ENCODE measurements at places on chromosomes 16 and 17.

GRCh38 chr16:86455640-86456039 is 54.7 kb upstream of the FOXF1 start:
- no peak for DNase-seq

GRCh38 chr17:10327640-10328039 is 45.2 kb downstream of the MYH13 start:
- DNase-seq = peak; percentile 12

GRCh38 chr17:7803981-7804380 is 30.0 kb upstream of the KDM6B start:
- DNase-seq = no peak

GRCh38 chr17:40070709-40071312 is 8.0 kb downstream of the THRA start:
- DNase-seq = no peak

DNA sequence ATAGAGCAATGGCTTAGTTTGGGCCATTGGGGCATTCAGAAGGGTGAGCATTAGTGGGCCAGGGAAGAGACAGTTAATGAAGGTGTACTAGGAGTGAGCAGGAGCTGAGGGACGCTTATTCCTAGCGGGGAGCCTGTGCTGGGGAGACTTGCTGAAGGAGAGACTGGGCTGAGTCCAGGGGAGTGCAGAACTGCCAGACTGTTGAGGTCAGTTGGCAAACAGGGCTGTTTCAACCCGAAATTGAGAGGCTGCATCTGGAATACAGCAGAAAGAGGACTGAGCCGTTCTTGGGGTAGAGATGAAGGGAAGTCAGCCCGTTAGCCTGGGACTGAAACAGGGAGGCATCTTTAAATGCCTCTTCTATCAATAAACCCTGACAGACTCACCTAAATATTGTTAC is 33.2 kb downstream of the MAP2K6 start:
- no peak for DNase-seq

DNA sequence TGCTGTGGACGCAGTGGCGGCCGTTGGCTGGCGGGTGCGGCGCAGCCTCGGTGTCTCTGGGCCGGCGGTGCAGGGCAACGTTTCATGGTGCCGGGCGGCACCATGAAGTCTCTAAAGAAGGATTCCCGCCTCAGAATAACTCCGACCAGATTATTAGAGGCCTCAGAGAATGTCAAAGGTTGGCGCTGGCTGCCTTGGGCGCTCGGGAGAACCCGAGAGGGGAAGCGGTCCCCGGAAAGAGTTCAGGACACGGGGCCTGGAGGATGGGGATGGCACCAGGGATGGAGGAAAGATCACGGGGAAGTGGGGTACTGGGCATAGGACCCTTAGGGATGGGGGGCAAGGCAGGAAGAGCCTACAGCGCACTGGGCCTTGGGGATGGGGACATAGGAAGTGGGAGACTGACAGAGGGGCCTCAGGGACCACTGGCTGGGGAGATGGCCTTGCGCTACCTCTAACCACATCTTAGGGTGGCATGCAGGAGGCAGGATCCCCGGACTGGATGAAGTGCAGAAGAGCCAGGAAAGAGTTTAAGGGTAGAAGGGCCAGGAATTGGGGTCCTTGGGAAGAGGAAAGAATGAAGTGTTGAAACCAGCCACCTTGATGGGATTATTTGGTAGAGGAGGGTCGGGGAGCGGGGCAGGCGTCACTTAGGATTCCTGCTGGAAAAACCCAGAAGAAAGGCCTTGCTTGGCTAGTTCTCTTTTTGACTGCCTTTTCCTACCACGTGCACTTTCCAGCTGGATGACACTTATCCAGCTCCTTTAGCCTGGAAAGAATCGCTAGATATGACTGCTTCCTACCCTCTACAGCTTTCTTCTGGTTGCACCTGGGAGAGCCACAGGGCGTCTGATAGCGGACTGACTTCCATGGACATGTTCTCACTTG is 578 bp downstream of the MYCBPAP start:
- no peak for DNase-seq

DNA sequence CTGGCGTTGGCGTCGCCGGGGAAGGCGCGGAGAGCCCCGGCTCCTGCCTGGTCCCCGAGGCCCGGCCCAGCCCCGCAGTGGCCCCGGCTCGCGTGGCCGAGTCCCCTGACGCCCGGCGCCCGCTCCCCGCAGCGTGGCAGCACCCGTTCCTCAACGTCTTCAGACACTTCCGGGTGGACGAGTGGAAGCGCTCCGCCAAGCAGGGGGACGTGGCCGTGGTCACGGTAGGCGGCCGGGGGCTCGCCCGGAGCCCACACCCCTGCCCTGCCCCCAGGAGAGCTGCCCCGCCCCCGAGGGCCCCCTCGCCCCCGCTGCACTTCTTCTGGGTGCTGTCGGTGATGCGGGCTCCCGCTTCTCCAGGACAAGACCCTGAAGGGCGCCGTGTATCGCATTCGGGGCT is 466 bp downstream of the WDR90 start:
- DNase-seq = peak; percentile 36

DNA sequence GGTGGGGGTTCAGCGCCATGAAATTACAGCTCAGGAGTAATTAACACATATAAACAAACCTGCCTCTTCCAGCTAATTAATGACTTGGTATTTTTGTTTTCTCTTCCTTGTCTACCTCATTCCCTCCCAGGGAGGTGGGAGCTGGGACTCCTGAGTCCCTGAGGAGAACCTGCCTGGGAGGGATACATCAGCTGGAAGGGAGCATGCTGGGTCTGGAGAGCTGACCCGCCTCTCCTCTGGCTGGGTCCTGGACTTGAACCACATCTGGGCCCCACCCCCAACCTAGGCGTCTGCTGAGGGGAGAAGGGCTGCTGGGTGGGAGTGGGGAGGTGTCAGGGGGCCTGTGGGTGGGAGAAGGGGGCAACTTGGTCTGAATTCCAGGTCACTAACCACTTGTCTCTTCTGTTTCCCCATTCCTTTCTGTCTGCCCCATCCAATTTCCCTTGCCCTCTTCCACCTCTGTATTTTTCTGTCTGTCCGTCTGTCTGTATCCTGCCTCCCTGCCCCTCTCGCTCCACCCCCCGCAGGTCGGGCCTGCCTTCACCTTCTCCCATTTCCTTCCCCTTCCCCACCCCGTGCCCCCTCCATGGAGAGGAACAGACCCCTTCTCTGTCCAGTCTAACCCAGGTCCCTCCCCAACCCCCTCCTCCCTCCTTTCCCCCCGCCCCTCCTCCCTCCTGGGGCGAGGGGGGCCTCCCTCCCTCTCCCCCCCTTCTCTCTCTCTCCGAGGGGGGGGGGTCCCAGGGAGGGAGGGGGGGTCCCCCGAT is at the start of gene NLGN2:
Gene NLGN2, plus strand, starts transcription at position 361 of the 767 bp plus-strand sequence. CDS start 411 bp downstream, outside the sequence.
- no peak for DNase-seq

GRCh38 chr16:67184995-67185650 is 1.4 kb upstream of the MATCAP1 start:
- peak; percentile 39 for DNase-seq

GRCh38 chr16:2086106-2086742 is 38.4 kb downstream of the TSC2 start:
- no peak for DNase-seq

DNA sequence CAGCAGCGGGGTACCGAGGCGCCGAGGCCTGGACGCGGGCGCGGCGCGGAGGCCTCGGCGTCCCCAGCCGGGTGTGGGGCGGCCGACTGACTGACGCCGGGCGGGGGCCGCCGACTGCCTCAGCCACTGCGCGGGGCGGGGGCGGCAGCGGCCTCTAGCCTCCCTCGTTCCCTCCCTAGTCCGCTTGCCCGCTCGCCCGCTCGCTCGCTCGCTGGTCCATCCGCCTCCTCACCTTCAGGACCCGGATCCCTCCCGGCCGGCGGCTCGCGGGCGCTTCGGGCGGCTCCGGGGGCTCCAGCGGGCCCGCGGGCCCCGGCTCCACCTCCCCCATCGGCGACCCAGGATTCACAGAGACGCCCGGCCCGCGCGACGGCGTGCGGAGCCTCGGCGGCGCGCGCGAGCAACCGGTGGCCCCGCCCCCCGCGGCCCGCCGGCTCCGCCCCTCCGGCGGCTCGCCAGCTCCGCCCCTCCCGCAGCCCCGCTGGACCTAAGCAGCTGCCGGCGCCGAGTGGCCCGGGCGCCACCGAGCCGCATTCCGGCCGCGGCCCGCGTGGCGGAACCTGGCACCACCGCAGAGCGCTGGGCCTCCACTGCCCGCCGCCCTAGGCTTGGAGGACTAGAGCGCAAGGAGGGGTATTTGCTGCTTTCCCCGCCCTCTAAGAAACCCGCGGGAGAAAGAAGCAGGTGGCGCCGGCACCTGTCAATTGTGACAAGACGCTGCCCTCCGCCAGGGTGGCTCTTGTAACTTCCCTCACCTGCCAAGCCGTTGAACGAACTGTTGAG is 773 bp downstream of the PHLPP2 start:
- DNase-seq = no peak

GRCh38 chr17:82797061-82797460 is 42.8 kb downstream of the ZNF750 start:
- DNase-seq = no peak

DNA sequence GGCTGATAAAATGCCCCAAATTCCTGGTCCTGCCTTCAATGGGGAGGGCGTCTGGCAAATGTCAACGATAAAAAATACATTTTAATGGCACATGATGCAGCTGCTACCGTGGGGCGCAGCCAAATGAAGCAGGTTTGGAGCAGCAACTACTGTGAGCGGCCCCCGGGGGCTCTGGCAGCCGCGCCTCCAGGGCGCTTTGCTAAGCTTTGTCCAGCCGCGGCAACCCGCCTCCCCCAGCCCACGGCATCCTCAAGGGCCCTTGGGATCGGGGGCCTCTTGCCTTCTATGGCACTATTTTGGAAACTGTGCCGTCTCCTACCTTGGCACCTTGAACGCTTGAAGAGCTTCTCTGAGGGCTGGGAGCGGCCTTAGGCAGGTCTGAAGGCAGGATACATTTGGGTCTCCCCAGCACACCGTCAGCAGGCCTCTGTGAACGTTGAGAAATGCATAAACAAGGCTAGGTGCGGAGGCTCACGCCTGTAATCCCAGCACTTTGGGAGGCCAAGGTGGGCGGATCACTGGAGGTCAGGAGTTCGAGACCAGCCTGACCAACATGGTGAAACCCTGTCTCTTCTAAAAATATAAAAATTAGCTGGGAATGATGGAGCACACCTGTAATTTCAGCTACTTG is 25.1 kb downstream of the TBX4 start:
- no peak for DNase-seq

GRCh38 chr17:70968302-70968701 is 799.0 kb downstream of the KCNJ2 start:
- DNase-seq = no peak

- no peak for DNase-seq
Observed at GRCh38 chr17:8975091-8975725, 9.7 kb upstream of the PIK3R5 start.

GRCh38 chr16:50928065-50928464 is 186.2 kb downstream of the CYLD start:
- DNase-seq = no peak

- DNase-seq = no peak
Observed at GRCh38 chr16:65665586-65665985, 543.7 kb upstream of the CDH11 start.

DNA sequence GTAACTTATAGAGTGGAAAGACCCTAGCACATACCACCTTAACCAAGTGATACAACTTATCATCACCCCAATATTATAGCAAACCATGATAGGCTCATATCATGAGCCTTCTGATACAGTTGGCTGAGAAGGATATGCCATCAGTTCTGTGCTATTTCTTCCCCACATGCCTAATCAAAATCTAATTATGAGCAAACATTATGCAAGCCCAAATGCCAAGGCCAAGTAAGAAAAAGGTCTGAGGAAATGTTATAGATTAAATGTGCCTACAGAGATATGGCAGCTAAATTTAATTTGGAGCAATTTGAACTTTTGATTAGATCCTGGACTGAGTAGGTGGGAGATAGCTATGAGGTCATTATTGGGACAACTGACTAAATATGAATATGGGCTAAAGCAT is 225.9 kb upstream of the PMFBP1 start:
- no peak for DNase-seq

GRCh38 chr16:27611340-27611739 is 61.4 kb downstream of the KATNIP start:
- no peak for DNase-seq

GRCh38 chr16:23768581-23768980 is 13.8 kb downstream of the CHP2 start:
- no peak for DNase-seq

DNA sequence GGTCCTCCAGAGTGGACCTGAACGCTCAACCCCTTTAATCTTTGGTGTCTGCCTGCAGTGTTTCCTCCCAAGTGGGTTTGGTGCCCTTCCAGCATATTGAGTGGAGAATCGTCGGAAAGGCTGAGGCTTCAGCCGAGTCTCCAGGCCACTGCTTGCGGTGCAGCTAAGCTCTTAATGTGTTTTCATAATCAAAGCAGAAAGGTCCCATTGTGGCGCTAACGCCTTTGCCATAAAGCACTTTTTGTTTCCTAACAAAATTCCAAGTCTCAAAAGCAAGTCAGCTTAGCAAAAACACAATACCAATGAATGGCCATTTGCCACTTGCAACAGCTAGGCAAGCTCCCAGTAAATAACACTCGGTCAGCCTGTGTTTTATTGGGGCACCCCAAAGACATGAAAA is 57.6 kb downstream of the KSR1 start:
- DNase-seq = no peak

GRCh38 chr17:55641676-55642081 is 81.0 kb downstream of the TMEM100 start:
- no peak for DNase-seq

GRCh38 chr17:58786586-58787295 is 31.1 kb downstream of the PPM1E start:
- no peak for DNase-seq

DNA sequence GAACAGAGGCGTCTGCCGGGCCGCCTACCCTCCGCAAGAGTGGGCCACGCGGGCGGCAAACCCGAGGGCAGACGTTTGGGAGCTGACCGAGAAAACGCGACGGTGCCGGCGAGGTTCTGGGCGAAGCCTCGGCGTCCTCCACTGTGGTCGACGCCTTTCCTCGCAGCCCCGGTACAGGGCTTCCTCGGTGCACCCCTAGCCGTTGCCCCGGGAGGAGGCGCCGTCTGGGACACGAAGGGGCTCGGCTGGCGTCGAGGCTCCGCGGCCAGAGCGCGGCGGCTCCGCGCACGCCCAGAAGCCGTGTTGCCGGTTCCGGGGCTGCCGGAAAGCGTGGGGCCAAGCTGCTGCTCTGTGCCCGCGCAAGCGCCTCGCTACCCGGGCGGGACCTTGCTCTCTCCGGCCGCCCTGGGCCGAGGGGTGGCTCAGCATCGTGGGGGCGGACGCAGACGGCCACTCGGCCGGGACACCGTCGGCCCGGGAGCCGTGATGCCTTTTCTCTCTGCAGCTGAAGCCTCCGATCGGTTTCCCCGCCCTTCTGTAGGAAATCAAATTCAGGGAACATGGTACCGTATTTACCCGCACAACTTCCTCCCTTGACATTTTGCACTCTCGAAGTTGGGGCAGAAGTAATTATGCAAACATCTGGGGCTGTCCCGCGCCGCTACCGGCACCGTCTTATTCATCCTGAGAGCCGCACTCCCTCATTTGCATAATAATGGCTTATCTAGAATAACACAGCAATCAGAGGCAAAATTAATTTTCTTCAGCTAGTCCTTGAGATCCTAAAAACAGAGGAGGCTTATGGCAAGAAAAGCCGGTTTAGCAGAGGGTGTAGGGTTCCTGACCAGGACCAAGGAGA is 7.3 kb upstream of the CBX8 start:
- no peak for DNase-seq

Data from bone marrow (tissue), 2 donors.